ENCODE measurements at places on chromosomes 3 and 15. TPM values are rescaled to one million over a fixed set of nuclear protein-coding genes. Genes with fewer than 3 reads are reported as not detected.

The CLN6 gene
- 15.7 TPM for polyA plus RNA-seq

GRCh38 chr3:17800232-17800631 is 57.8 kb upstream of the TBC1D5 start:
- no peak for DNase-seq
- no peak overlapping the region for H3K27ac ChIP-seq
- no peak overlapping the region for H3K4me3 ChIP-seq
- H3K36me3 ChIP-seq, result no peaks in the 10 kb centered on the region

DNA sequence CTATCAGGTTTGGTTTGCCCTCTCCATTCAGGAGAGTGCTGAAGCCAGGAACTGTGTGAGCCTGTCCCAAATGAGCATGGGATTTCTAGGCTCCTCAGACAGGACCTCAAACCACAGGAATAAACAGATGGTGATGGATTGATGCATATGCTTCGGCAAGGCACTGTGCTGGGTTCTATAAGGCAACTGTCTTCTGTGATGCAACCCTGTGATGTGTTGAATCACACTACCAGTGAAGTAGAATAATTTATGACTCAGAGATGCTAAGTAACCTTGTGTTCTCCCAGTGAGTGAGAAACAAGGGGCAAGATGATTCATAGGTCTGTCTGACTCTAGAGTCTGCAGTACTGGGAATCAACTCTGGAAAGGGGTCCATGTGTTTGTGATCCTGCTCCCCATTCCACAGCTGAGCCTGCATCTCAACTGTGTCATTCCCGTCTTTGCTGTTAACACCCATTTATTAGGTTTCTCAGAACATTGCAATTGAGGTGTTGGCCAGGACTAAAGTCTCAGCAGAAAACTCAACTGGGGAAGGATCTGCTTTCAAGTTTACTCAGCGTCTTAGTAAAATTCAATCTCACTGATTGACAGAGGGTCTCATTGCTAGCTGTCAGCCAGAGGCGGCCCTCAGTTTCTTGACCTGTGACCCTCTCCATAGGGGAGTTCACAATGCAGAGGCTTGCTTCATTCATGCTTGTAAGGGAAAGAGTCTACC is 510.1 kb upstream of the CFAP20DC start:
- H3K27me3 ChIP-seq, result no peaks in the 10 kb centered on the region
- DNase-seq, result no peak
- H3K27ac ChIP-seq, result no peak overlapping the region
- H3K4me1 ChIP-seq, result no peaks in the 10 kb centered on the region
- no peaks in the 10 kb centered on the region for H3K36me3 ChIP-seq
- no peak overlapping the region for H3K4me3 ChIP-seq

DNA sequence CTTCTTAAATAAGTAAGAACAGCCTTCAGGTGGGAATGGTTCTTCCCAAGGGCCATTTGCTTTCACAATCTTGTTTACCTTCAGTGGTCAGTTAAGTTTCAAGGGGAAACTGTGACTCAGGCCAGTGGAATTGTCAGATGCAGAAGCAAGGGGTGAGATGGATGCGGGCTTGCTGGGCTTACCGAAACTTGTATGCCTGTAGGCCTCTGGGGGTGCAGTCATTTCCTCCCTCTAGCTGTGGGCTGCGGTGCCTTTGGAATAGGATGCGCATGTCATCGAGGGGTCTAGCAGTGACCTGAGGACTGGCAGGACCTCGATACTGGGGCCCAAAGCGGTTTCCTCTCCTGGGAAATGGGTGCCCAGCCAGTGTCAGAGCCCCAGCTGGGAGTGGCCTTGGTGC is 121.6 kb downstream of the EEFSEC start:
- H3K4me3 ChIP-seq, result no peak overlapping the region
- H3K36me3 ChIP-seq, result no peaks in the 10 kb centered on the region
- H3K27ac ChIP-seq, result no peak overlapping the region
- no peak for DNase-seq

- no peak overlapping the region for H3K4me3 ChIP-seq
- no peaks in the 10 kb centered on the region for H3K27me3 ChIP-seq
- no peak for DNase-seq
- H3K27ac ChIP-seq, result no peak overlapping the region
These were observed 18.2 kb downstream of the IDH3A start for GRCh38 chr15:78167227-78167888.

The NISCH gene
- 106 TPM for polyA plus RNA-seq

DNA sequence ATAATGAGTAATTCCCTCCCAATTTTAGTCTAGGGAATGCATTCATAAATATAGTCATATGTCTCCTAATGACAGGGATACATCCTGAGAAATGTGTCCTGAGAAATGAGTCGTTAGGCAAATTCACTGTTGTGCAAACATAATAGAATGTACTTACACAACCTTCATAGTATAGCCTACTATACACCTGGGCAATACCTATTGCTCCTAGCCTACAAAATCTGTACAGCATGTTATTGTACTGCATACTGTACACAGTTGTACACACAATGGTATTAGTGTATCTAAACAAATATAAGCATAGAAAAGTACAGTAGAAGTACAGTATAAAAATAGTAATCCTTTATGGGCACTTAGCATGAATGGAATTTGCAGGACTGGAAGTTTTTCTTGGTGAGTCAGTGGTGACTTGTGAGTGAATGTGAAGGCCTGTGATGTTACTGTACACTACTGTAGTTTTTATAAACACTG is 6.6 kb downstream of the DTWD1 start:
- peaks cover 5% of the 10 kb centered on the region for H3K4me1 ChIP-seq
- H3K4me3 ChIP-seq, result no peak overlapping the region
- no peak for DNase-seq
- H3K27ac ChIP-seq, result no peak overlapping the region
- no peaks in the 10 kb centered on the region for H3K27me3 ChIP-seq

DNA sequence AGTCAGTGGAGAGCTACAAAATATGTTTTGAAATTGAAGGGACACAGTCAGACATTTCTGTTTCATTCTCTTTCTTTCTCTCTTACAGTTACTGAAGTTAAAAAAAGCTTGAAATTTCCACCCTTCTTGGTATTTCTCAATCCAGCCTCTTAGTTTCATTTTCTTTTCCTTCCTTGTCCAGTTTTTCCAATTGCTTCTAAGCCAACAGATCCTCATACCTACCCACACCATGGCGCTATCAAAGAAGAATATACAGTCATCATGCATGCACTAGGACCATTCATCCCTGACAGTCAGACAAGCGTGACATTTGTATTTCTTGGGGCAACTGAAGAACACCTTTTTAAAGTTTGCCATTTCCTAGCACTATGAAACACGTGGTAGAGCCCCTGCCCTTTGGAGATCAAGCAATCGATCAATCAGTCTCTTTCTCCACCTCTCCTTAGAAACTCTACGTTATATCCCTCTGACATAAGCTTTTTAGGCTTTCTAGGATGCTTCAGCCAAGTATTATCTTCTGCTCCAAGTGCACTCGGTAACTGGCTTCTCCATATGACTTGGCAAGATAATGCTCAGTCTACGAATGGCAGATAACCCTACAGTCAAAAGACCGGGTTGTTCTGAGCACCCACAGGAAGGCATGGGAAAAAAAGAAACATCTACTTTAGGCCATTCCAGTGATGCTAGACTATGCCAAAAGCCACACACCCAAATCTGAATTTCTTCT is 65.4 kb downstream of the FBN1 start:
- no peak overlapping the region for H3K27ac ChIP-seq
- DNase-seq, result no peak
- no peak overlapping the region for H3K4me3 ChIP-seq
- no peaks in the 10 kb centered on the region for H3K4me1 ChIP-seq
- no peaks in the 10 kb centered on the region for H3K27me3 ChIP-seq

The CPA3 gene
- 1.1 TPM for polyA plus RNA-seq

GRCh38 chr3:174438501-174439145 is 420.5 kb upstream of the NAALADL2 start:
- no peak for DNase-seq
- H3K27ac ChIP-seq, result peak overlapping the region; percentile 98
- H3K4me3 ChIP-seq, result no peak overlapping the region
- no peaks in the 10 kb centered on the region for H3K36me3 ChIP-seq
- H3K27me3 ChIP-seq, result no peaks in the 10 kb centered on the region

The ASB14 gene
- 0.11 TPM for polyA plus RNA-seq

- DNase-seq, result no peak
- H3K4me3 ChIP-seq, result no peak overlapping the region
- no peaks in the 10 kb centered on the region for H3K27me3 ChIP-seq
- H3K36me3 ChIP-seq, result no peaks in the 10 kb centered on the region
These were observed 97.8 kb upstream of the HERC1 start for GRCh38 chr15:63931556-63931955.

The UROC1 gene
- not detected for polyA plus RNA-seq

DNA sequence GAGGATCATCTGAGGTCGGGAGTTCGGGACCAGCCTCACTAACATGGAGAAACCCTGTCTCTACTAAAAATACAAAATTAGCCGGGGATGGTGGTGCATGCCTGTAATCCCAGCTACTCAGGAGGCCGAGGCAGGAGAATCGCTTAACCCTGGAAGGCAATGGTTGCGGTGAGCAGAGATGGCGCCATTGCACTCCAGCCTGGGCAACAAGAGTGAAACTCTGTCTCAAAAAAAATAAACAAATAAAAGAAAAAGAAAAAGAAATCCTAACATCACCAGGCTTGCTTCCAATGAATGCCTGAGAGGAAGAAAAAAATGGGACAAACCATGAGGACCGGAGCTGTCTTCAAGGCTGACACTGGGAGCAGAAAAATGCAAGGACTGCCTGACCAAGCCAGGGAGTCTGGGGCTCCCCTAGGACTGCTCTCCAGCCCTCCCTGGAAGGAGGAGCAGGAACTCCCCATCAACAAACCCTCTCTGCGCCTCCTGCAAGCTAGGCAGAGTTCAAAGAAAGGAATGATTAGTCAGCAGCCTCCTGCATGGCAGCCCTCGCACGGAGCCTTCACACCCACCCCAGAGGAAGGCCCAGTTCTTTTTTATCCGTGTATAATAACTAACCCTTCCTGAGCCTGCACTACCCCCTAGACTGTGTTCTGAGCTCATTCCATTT is 55.4 kb downstream of the NUP210 start:
- H3K27ac ChIP-seq, result no peak overlapping the region
- peaks cover 18% of the 10 kb centered on the region for H3K36me3 ChIP-seq
- DNase-seq, result no peak

DNA sequence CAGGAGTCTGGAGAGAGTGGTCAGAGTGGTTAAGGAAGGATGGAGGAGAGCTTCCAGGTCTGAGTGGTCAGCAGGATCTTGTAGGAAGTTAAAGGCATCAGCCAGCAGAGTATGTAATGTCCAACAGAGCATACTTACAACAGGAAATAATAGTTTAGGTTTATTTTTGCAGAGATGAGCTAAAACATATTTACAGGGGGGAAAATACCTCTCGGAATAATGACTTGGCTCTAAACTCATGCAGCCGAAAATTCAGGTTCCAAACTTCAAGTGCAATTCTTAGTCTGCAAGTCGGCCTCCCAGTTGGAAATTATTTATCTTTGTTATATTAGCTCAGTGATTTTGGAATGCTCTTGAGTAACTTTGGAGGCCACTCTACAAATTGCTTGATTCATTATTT is 385.0 kb upstream of the C2CD4B start:
- no peaks in the 10 kb centered on the region for H3K4me1 ChIP-seq
- no peaks in the 10 kb centered on the region for H3K36me3 ChIP-seq
- DNase-seq, result no peak
- no peaks in the 10 kb centered on the region for H3K27me3 ChIP-seq
- no peak overlapping the region for H3K4me3 ChIP-seq
- no peak overlapping the region for H3K27ac ChIP-seq

DNA sequence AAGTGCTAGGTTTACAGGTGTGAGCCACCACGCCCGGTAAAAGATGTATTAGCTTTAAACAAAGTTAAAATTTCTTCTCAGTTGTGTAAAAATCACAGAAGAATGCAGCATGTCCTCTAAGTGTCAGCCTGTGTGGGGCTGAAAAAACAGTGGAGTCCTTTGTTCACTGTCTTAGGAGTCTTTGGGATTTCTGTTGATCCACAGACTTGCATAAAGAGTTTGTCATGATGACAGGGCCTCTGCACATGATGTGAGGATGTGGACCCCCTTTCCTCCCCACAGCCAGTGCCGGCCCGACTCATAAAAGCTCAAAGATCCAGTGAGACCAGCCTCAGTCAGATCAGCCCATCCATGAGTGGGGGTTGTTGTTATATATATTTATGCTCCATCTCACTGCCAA is 49.0 kb upstream of the GOLGA8J start:
- no peak overlapping the region for H3K4me3 ChIP-seq
- no peaks in the 10 kb centered on the region for H3K36me3 ChIP-seq
- no peaks in the 10 kb centered on the region for H3K27me3 ChIP-seq
- no peaks in the 10 kb centered on the region for H3K4me1 ChIP-seq

DNA sequence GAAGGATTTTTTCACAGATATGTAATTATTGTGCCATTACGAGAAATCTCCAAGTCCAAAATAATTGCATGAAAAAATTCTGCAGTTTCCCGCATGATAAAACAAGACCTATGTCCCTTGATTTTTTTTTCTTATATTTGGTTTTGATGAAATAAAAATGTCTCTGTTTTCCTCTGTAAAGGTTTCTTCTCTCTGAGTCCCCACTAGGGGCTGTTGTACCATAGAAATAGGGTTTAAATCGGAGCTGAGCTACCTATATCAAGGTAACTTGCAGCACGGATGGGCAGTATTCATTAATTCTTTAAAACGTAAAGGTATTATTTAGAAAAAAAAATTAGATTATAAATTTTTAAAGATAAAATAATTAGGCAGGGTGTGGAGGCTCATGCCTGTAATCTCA is 66.6 kb upstream of the IGF1R start:
- no peaks in the 10 kb centered on the region for H3K27me3 ChIP-seq
- no peaks in the 10 kb centered on the region for H3K4me1 ChIP-seq
- DNase-seq, result no peak
- H3K4me3 ChIP-seq, result no peak overlapping the region
- no peak overlapping the region for H3K27ac ChIP-seq

All from pancreas (tissue), 10 donors.